ENCODE measurements at places on chromosomes 1 and 21.

- no peak for DNase-seq
These were observed 216.1 kb downstream of the RPS6KC1 start for GRCh38 chr1:213266983-213267772.

- DNase-seq = no peak
These were observed 383.3 kb downstream of the PRDM2 start for GRCh38 chr1:14083277-14083676.

DNA sequence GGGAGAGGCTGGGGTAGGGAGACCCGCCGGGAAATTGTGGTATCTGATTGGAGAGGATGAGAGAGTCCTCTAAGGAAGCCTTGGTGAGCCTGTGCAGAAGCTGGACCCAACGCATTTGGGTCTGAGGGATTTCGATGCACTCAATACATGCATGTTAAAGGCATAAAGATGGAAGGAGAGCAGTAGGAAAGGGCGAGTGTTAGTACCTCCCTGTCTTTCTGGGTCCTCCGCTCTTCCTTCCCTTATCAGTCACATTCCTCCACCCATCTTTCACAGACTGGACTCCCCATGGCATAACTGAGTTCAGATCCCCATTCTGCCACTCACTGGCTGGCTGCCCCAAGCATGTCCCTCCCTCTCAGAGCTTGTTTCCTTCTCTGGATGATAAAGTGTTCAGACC, 7.3 kb downstream of the RGS16 start:
- DNase-seq = no peak

DNA sequence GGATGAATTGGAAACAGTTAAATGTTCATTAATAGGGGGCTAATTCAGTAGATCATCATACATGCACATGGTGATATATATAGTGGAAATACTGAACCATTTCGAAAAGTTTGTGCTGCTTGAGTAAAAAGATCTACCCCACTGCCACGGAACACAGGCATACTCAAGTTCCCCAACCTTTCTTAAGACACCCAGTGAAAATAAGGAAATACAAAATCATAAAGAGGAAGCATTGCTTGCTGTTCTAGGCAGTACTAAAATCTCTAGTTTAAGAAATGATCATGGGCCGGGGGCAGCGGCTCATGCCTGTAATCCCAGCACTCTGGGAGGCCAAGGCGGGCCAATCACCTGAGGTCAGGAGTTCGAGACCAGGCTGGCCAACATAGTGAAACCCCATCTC, 37.6 kb upstream of the KIRREL1 start:
- DNase-seq = no peak

DNA sequence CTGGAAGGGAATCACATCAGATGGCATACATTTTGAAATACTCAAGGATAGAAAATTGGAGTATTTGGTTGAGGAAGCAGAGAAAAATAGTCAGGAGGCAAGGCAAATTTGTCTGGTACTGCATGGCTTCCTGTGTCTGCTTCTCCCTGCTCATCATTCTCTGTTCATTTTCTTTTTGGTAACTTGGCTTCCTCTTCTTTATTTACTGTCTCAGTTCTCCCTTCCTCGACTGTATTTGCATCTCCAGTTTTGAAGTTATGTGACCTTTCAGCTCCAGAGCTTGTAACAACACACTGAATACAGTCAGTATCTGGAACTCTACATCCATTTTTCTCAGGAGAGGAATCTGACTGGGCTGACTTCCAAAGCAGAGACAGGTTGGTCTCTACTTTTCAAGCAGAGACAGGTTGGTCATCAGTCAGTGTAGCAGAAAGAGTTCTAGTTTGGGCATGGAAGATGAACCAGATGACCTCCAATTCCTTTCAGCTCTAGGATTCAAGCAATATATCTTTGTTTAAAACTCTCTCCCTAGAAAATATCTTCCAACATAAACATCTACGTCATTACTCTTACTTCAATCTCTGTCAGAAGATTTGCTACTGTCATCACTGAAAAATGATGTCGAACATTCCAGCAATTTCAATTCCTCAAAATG, 571.2 kb downstream of the ADGRL2 start:
- no peak for DNase-seq

All from stimulated activated CD8-positive, alpha-beta memory T cell treated with anti-CD3 and anti-CD28 coated beads, Interleukin-15, amount 100 ng/mL, for 24 hours (primary cell).